ENCODE measurements at places on chromosomes 6 and 20.
A peak's percentile ranks its signal among the peaks of the same experiment; 100 is the strongest.

DNA sequence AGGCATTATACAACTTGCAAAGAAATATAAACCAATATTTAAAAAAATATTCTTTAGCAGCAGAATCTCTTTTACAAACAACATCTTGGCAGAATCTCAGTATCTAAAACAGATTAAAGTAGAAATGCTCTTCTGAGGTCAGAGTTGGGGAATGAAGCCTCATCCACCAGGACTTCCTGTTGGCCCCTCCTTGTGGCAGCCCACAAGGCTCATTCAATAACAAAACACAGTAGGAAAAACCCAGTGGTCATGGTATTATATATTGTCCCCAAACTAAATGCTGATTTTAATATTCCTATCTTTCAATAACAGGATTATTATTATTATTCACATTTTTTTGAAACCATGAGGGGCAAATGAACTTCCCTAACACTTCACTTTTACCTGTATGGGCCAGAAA is 368.6 kb downstream of the BTBD9 start:
- no peak for DNase-seq

- DNase-seq: no peak
Measured at GRCh38 chr20:58235010-58235409, 6.6 kb upstream of the ANKRD60 start.

GRCh38 chr20:815914-816606 is 17.5 kb upstream of the FAM110A start:
- peak; percentile 36 for DNase-seq

- DNase-seq: no peak
Measured at GRCh38 chr6:130961148-130961547, 101.9 kb downstream of the EPB41L2 start.

DNA sequence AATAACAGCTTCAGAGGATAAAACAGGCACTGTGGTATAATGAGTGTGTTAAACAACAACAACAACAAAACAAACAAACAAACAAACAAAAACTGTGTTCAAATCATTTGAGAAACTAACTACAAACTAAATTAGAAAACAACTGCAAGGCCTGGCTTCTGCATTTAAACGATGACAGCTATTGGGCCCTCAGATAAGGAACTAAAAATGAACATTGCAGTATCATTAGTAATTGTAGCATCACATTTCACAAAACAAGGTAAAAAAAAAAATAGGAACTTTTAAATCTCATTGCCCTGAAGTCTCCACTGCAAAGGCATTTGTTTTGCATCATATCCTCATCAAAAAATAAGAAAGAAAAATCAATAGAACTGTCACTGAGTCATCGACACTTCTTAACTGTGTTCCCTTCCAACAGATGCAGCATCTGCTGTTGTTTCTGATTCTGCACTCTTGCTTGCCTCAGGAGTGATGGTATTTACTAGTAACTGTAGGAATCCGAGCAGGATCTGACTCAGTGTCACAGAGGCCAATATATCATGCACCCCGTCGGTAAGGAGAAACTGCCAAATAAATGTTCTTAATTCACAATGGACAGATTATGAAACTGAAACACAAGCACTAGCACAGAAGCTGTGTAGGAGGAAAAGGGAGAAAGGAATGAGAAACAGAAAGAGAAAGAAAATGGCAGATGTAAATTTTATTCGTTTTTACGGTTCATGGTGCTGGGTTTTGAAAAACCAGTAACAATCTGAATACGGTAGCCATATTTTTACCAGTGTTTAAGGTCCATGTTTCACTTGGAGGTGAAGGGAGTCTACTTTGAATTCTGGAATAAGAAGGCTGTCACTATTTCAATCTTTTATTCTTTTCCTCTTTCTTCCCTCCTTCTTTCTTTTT is 365.7 kb upstream of the EPHA7 start:
- no peak for DNase-seq

- DNase-seq: no peak
Measured at GRCh38 chr20:47789764-47790579, 4.7 kb upstream of the SULF2 start.

DNA sequence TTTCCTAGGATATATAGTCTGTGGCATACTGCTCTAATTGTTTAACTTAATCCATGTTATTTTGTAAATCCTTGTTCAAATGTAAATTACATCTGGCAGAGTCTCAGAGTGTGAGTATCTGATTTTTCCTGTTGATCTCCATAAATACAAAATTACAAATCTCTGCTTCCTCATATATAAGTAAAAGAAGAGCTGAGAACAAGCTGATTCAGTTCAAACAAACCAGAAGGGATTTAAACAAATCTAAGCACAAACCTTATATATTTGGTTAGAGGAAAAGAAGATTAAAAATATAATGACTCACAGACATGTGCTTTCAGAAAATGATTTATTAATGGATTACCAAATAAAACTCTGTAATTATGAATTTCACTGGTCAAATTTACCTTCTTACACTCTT is 37.3 kb downstream of the KIF13A start:
- no peak for DNase-seq

GRCh38 chr6:106631346-106631745 is 2.0 kb downstream of the QRSL1 start:
- DNase-seq: no peak

GRCh38 chr6:27771235-27771634 is 141.0 kb downstream of the OR2B2 start:
- DNase-seq: no peak

GRCh38 chr6:150126641-150127291 is 16.1 kb upstream of the PPP1R14C start:
- no peak for DNase-seq

- DNase-seq: no peak
Measured at GRCh38 chr6:73085443-73085871, 139.8 kb downstream of the KHDC1L start.

- no peak for DNase-seq
Measured at GRCh38 chr6:24667378-24667803, 514 bp downstream of the ACOT13 start.

DNA sequence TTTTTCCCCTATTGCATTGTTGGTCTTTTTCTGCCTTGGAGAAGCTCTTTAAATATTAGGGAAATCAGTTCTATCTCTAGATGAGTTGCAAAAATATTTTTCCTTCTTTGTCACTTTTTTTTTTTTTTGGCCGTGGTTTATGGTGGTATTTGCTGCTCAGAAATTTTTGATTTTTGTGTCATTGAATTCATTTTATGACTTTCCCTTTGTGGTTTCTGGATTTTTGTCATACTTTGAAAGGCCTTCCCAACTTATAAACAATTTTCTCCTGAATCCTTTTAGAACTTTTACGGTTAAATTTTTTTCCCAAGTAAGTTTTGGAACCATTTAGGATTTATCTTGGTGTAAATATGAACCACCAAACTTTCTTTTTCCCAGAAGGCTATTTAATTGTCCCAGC is 145.6 kb downstream of the GJA10 start:
- no peak for DNase-seq

- DNase-seq: no peak
Measured at GRCh38 chr6:87902383-87902782, 145.3 kb upstream of the SPACA1 start.

GRCh38 chr20:4661191-4661590 is 60.5 kb upstream of the PRND start:
- DNase-seq: no peak

DNA sequence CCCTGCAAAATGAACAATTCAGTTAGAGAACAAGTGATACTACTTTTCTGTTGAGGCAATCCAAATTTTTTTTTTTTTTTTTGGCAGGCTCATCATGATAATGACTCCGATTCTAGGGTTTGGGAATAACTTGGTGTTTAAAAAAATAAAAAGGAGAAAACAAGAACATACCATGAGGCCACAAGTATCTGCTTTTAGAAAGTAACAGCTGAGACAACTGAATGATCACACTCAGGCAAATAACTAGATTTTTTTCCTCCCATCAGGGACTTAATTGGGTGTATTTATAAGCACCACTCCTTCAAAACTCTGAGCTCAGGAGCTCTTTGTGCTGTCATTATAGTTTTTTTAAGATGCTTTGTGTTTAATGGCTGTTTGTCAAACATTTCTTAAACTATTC is 29.6 kb downstream of the PAK5 start:
- DNase-seq: no peak
